ENCODE measurements at places on chromosomes 13 and 19. TPM values are rescaled to one million over a fixed set of nuclear protein-coding genes. Genes with fewer than 3 reads are reported as not detected.

- H3K36me3 ChIP-seq: no peaks in the 10 kb centered on the region
- DNase-seq: peak; percentile 34
- H3K4me1 ChIP-seq: peaks cover 1% of the 10 kb centered on the region
- no peaks in the 10 kb centered on the region for H3K27me3 ChIP-seq
Measured at GRCh38 chr13:113815151-113816058, 48.5 kb downstream of the GAS6 start.

GRCh38 chr13:22839603-22840530 lies 340.9 kb upstream of the SGCG start:
- H3K4me1 ChIP-seq: no peaks in the 10 kb centered on the region
- no peaks in the 10 kb centered on the region for H3K27me3 ChIP-seq
- no peak overlapping the region for H3K4me3 ChIP-seq
- DNase-seq: no peak
- H3K36me3 ChIP-seq: no peaks in the 10 kb centered on the region

GRCh38 chr13:29522044-29522685 lies 73.3 kb downstream of the SLC7A1 start:
- H3K36me3 ChIP-seq: peaks cover 59% of the 10 kb centered on the region
- peak; percentile 57 for DNase-seq
- peaks cover 4% of the 10 kb centered on the region for H3K4me1 ChIP-seq
- no peaks in the 10 kb centered on the region for H3K27me3 ChIP-seq
- no peak overlapping the region for H3K4me3 ChIP-seq
- no peak overlapping the region for H3K27ac ChIP-seq

Gene NKPD1
- total RNA-seq: 0.30 TPM

- H3K36me3 ChIP-seq: no peaks in the 10 kb centered on the region
- H3K27ac ChIP-seq: no peak overlapping the region
- no peaks in the 10 kb centered on the region for H3K4me1 ChIP-seq
Measured at GRCh38 chr13:41802684-41803444, 158.0 kb downstream of the VWA8 start.

Data from A673 (cell line).